ENCODE measurements at places on chromosomes 7 and 10.

DNA sequence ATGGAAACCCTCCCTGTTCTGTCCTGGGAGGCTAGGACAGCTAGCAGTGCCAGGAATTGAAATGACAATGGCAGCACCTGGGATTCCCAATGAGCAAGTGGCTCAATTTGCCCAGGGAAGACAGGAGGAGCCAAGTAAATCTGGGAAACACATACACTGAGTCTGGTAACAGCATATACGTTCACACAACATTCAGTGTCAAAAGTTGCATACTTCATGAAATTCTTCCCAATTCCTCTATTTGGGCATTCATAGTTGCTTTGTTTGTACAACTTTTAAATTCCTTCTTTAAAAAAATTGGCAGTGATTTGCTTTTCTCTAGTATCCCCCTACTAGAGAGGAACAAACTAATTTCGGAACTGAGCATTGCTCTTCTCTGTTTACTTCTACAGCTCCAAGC, 2.9 kb upstream of the FRMD4A start:
- no peak for DNase-seq

DNA sequence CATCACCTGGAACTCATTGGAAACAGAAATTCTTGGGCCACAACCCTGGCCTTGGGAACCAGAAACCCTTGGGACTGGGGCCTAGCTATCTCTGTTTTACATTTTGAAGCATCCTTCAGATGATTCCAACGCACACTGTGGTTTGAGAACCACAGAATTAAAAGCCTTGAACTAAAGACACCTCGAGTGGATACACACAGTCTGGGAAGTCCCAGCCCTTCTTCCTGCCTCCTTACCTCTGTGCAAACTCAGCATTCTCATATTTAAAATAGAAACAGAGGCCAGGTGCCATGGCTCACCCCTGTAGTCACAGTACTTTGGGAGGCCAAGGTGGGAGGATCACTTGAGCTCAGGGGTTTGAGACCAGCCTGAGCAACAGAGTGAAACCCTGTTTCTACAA, 12.9 kb downstream of the NPFFR1 start:
- no peak for DNase-seq

DNA sequence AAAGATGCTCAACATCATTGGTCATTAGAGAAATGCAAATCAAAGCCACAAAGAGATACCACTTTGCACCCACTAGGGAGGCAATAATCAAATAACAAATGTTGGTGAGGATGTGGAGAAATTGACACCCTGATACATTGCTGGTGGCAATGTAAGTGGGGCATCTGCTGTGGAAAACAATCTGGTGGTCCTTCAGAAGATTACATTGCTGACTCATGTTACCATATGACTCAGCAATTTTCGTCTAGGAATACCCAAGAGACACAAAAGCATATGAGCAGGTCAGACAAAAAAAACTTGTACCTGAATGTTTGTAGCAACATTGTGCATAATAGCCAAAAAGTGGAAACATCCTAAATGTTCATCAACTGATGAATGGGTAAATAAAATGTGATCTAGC, 4.9 kb upstream of the CLDN3 start:
- no peak for DNase-seq

DNA sequence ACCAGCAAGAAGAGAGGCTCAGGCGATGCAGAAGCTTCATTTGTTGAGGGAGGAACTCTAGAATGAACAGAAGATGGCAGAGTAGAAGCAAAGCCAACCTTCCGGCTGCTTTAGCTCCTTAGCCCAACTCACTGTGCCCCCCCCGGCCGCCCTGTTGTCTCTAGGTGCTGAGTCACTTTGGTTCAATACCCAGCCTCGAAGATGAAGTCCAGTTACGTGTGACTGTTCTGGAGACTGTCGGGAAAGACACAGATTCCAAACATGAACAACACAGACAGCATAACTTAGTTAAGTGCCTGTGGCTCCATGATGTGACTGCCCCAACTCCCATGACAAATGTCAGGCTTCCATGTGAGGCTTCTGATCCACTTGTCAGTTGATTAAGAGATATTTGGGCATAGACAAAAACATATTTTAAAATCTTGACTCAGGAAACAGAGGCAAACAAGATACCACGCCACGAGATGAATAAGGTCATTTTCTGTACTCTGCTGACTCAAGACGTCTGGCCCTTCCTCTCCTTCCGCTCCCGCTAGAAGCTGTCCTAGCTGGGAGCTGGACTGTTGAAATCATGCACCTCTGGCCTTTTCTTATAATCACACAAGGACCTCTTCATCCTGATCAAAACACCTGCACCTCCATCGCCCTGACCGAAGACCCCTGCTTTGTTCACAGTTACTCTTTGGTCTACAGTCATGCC, 199.3 kb downstream of the FRMD4A start:
- no peak for DNase-seq

GRCh38 chr10:83023662-83024061, 1115.6 kb upstream of the GHITM start:
- DNase-seq = no peak
